ENCODE measurements at places on chromosomes 16 and 17.
A peak's percentile ranks its signal among the peaks of the same experiment; 100 is the strongest.

- H3K4me3 ChIP-seq, result no peak overlapping the region
- H3K27me3 ChIP-seq, result no peaks in the 10 kb centered on the region
- no peaks in the 10 kb centered on the region for H3K4me1 ChIP-seq
- H3K27ac ChIP-seq, result no peak overlapping the region
Observed at GRCh38 chr16:53855511-53855910, 151.6 kb downstream of the FTO start.

- DNase-seq, result peak; percentile 65
- H3K27me3 ChIP-seq, result no peaks in the 10 kb centered on the region
- peaks cover 45% of the 10 kb centered on the region for H3K36me3 ChIP-seq
- H3K4me1 ChIP-seq, result peaks cover 78% of the 10 kb centered on the region
- peak overlapping the region; percentile 99 for H3K4me3 ChIP-seq
Observed at GRCh38 chr17:3693829-3694231, 2.1 kb downstream of the P2RX5 start.

DNA sequence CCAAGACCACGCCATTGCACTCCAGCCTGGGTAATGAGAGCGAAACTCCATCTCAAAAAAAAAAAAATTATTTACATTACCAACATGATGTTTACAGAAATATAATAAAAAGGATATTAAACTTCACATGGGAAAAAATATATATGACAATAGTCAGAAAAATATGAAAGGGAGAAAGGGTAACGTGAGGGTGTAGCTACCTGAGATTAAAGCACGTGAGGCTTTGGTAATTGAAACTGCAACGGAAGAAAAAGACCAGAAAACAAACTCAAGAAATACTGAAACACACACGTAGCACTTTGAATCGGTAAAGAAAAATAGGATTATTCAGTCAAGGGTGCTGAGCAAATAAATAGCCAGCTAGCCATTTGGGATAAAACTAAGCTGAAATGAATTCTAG, 53.6 kb downstream of the CYTH1 start:
- H3K27ac ChIP-seq, result peak overlapping the region; percentile 13
- H3K27me3 ChIP-seq, result no peaks in the 10 kb centered on the region
- H3K4me1 ChIP-seq, result peaks cover 92% of the 10 kb centered on the region
- H3K36me3 ChIP-seq, result peaks cover 67% of the 10 kb centered on the region

DNA sequence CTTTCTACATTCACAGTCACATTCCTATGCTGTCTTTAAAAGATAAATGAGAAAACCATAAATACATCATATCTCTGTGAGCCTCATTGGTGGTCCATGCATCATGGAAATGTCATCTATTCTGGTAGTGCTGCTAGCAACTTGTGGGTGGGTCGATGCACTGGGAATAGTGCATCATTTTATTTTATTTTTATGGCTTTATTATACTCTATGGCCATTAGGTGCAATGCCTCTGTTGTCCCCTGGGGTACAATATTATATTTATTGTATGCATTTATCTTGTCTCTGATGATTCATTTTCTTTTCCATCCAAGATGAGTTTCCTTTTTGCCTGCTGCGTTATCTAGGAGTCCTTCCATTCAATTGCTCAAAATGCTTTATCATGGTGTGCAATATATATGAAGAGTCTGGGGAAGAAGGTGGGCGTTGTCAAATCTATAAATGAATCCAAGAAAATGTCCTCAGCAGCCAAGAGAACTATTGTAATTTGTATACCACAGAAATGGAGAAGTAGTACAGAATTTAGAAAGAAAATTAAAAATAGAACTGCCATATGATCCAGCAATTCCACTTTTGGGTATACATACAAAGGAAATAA, 324.0 kb downstream of the KCNJ2 start:
- DNase-seq, result no peak
- H3K4me3 ChIP-seq, result no peak overlapping the region
- H3K27ac ChIP-seq, result no peak overlapping the region
- H3K27me3 ChIP-seq, result no peaks in the 10 kb centered on the region
- no peaks in the 10 kb centered on the region for H3K4me1 ChIP-seq
- H3K36me3 ChIP-seq, result no peaks in the 10 kb centered on the region

DNA sequence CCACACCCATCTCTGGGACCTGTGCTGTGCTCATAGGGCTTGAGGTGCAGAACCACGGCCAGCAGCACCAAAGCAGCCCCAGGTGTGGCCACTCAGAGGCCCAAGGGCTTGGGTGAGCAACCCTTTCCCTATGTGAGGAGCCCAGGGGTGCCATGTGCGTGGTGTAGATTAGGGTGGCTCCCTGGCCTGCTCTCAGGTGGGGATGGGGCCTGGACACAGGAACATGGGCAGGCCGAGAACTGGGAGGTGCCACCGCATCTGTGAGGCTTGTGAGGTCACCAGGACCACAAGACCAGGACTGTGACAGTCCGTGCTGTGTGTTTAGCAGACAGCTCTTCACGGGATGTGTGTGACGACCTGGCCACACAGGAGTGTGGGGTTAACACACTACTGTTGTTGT, 103.5 kb upstream of the ZNF750 start:
- H3K4me3 ChIP-seq, result no peak overlapping the region
- H3K27ac ChIP-seq, result no peak overlapping the region
- no peaks in the 10 kb centered on the region for H3K27me3 ChIP-seq
- no peak for DNase-seq
- peaks cover 68% of the 10 kb centered on the region for H3K36me3 ChIP-seq

GRCh38 chr17:83036666-83037065, 42.7 kb upstream of the METRNL start:
- H3K4me1 ChIP-seq, result no peaks in the 10 kb centered on the region
- no peaks in the 10 kb centered on the region for H3K27me3 ChIP-seq
- H3K27ac ChIP-seq, result no peak overlapping the region
- no peak overlapping the region for H3K4me3 ChIP-seq
- peaks cover 44% of the 10 kb centered on the region for H3K36me3 ChIP-seq
- DNase-seq, result no peak

DNA sequence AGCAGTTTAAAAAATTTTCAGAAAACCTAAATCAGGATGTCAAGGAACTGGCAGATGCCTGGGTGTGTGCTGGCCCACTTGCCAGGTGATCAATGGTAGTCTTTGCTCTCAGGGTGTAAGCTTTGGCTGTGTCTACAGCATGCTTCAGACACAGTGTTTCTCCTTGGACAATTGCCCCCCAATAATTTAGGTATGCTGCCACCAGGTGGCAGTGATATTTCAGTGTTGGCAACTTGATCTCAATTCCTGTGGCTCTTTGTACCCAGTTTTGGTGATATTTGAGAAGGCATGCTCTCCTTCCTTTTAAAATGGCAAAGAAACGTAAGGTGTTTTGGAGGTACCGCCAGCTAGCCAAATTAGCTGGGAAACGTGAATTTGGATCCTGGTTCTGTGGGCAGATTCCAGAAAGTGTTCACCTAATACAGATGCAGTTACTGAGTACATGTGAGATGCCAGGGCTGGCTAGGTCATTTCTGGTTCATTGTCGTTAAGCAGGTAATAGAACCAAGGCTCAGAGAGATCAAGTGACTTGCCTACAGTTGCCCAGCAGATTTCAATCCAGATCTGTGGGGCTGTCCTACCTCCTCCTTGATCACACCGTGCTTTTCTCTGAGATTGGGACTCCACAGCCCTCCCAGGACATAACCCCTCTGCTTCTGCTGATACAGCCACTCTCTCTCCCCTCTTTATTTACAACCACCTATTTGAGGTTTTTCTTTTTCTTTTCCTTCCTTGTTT, 155.6 kb upstream of the PLCG2 start:
- H3K4me3 ChIP-seq, result no peak overlapping the region
- peaks cover 47% of the 10 kb centered on the region for H3K36me3 ChIP-seq

DNA sequence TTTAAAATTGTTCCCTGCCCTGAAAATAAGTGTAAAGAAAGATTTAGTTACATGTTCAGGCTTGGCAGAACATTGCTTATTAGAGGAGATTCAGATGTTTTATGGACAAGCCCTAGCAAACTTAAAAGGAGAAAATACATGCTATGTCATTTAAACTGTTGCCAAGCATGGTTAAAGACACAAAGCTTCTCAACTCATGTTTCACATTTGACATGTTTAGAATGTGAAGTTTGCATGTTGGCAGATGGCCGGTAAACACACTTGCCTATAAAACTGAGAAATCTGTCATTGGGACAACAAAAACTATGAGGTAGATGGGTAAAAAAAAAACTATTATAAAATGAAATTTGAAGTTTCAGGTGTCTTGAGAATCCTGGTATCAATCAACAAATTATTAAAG, 5.8 kb downstream of the KRTAP29-1 start:
- peaks cover 20% of the 10 kb centered on the region for H3K27me3 ChIP-seq
- peaks cover under 1% of the 10 kb centered on the region for H3K4me1 ChIP-seq
- H3K4me3 ChIP-seq, result no peak overlapping the region
- H3K36me3 ChIP-seq, result no peaks in the 10 kb centered on the region

DNA sequence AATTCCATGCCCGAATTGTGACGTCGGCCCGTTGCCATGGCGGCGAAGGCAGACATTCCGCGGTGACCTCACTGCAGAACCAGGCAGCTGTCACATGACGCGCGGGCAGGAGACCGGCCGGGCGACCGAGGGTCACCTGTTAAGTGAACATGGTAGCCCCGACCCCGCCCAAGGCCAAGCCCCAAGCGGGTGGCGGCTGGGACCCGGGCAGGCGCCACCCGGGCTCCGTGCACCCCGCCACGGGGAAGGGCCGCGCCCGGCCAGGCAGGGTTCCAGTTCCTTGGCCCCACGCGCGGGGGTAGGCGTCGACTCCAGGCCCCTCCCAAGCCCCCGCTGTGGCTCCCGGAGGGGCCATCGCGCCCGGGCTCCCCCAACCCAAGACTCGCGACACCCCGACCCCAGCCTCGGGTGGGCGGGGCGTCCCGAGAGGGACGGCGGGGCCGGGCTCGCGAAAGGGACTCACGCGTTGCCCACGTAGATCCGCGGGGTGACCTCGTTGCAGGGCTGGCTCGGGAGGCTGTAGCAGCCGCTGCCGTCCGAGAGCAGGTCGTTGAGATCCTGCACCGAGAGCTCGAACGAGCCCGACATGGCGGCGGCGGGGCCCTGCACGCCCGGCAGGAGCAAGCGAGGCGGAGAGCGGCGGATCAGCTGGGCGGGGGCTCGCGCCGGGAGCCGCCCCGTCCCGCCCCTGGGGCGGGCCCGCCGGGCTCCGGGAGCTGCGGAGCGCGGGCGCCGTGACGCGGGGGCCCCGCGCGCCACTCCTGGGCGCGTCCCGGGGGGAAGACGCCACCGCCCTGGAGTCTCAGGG, at the start of gene DUSP3:
Gene DUSP3, minus strand, starts transcription at position 641 of the 808 bp plus-strand sequence. Its CDS starts 53 bp downstream, at position 588.
- peaks cover 28% of the 10 kb centered on the region for H3K4me1 ChIP-seq
- H3K36me3 ChIP-seq, result peaks cover 11% of the 10 kb centered on the region
- peak; percentile 79 for DNase-seq
- H3K27ac ChIP-seq, result peak within 1 kb of the TSS; percentile 70
- peaks cover 18% of the 10 kb centered on the region for H3K27me3 ChIP-seq

- no peak for DNase-seq
- no peak overlapping the region for H3K27ac ChIP-seq
- peaks cover 65% of the 10 kb centered on the region for H3K36me3 ChIP-seq
- H3K4me1 ChIP-seq, result peaks cover 5% of the 10 kb centered on the region
- no peak overlapping the region for H3K4me3 ChIP-seq
- no peaks in the 10 kb centered on the region for H3K27me3 ChIP-seq
Observed at GRCh38 chr17:59399914-59400313, 68.5 kb downstream of the YPEL2 start.

DNA sequence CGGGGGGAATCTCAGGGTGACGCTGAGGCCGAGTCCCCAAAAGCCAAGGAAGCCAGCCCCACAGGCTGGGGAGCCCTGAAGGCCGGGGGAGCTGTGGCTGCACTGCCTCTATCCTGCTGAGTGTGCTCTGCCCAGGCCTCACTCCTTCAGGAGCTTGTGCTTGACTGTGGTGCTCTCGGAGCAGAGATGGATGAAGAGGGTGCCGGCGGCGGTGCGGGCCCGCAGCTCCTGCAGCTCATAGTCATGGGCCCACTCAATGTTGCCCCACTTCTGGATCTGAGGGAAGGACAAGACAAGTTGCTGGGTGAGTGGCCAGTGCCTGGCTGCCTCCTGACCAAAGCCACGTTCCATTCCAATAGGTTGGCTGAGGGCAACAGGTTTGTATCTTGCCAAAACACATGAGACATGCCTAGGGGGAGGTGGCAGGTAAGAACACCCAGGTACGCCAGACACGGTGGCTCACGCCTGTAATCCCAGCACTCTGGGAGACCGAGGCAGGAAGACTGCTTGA, 20.5 kb downstream of the ATPAF2 start:
- H3K4me3 ChIP-seq, result no peak overlapping the region
- no peak overlapping the region for H3K27ac ChIP-seq
- no peak for DNase-seq

GRCh38 chr16:84547546-84548061, 43.1 kb upstream of the MEAK7 start:
- peaks cover 5% of the 10 kb centered on the region for H3K27me3 ChIP-seq
- peaks cover 18% of the 10 kb centered on the region for H3K4me1 ChIP-seq
- no peak overlapping the region for H3K27ac ChIP-seq

GRCh38 chr17:8608001-8608400, 22.5 kb downstream of the MYH10 start:
- H3K27ac ChIP-seq, result no peak overlapping the region
- no peaks in the 10 kb centered on the region for H3K4me1 ChIP-seq
- no peaks in the 10 kb centered on the region for H3K36me3 ChIP-seq
- H3K4me3 ChIP-seq, result no peak overlapping the region
- peaks cover 4% of the 10 kb centered on the region for H3K27me3 ChIP-seq

DNA sequence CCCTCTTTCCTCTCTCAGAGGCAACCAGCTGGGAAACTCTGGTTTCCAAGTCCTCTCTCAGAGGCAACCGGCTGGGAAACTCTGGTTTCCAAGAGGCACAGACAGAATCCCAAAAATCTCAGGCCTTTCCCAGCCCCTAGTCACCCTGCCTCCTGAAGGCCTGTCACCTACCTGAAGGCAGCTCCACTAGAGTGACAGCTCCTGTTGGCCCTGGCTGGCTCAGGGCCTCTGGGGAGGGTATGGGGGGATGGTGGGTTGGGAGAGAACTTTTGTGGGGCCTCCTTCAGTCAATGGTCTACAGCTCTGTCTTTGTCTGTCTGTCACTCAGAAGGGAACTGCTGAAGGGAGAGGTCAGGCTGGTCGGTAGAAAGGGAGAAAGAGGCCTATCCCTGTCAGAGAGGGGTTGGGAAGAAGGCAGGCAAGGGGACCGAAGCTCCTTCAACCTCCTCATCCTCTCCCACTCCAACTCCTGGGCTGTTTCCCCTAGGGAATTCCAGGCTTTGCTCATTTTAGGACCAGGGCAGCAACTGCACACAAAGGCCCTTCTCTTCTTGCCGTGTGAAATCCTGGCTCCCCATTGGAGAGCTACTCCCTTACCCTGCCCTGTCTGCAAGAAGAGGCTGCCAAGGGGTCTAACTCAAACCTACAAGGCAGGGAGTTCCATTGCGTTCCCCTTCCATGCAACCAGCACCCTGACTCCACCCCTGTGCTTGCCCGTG, 23.6 kb downstream of the COPZ2 start:
- peaks cover 11% of the 10 kb centered on the region for H3K27me3 ChIP-seq
- H3K4me1 ChIP-seq, result peaks cover 27% of the 10 kb centered on the region
- H3K4me3 ChIP-seq, result no peak overlapping the region
- DNase-seq, result no peak
- no peaks in the 10 kb centered on the region for H3K36me3 ChIP-seq
